IPS DF 6.9 (cell line): ENCODE measurements at places on chromosomes 5 and 9.

- DNase-seq, result peak; percentile 55
Measured at GRCh38 chr5:163534492-163535094, 29.2 kb downstream of the MAT2B start.

DNA sequence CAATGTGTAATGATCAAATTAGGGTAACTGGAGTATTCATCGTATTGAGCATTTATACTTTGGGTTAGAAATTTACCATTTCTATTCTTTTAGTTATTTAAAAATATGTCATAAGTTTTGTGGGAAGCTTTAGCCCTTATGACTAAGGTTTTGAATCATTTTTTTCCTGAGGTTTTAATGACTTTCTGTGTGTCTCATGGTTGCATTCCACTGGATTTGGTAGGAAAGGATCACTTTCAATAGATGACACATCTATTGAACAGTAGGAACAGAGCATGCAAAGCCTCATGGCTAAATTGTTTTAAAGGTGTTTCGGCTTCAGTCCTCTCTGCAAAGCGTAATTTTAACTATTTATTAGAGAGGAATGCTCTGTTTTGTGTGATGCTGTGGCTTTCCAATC lies 512.4 kb upstream of the CHD1 start:
- DNase-seq, result no peak

DNA sequence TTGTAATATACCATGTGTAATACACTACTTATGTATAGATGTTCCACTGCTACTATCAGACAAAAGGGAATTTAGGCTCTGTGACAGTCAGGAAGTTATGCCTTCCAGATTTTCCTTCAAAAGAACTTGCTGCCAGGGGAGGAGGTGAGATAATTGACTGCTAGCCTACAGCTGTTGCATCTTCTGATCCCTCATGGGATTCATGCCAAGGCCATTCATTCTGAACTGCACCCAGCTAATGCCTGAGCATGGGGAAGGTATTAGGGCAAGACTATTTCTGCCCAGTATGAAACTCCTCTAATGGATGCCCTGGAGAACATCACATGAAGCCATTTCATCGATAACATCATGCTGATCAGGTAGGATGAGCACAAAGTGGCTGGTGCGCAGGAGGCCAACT lies 746.5 kb upstream of the ZNF608 start:
- DNase-seq, result no peak

DNA sequence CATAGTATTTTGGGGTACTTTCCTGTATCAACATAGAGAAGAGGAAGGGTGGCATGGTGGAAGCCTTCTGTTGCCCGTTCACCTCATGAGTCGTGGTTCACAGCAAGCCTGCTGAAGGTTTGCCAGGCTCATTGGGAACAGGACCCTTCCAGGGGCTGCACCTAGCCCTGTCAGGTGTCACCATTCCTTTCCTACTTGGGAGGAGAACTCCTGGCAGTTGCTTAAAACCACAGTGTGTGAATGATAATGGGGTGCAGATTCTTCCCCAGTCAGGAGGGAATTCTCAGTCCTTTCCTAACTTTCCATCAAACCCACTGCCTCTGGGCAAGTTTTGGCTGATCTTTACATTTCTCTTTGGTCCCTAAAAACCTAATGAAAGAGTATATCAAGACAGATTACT lies 99.4 kb upstream of the CTNND2 start:
- DNase-seq, result no peak

DNA sequence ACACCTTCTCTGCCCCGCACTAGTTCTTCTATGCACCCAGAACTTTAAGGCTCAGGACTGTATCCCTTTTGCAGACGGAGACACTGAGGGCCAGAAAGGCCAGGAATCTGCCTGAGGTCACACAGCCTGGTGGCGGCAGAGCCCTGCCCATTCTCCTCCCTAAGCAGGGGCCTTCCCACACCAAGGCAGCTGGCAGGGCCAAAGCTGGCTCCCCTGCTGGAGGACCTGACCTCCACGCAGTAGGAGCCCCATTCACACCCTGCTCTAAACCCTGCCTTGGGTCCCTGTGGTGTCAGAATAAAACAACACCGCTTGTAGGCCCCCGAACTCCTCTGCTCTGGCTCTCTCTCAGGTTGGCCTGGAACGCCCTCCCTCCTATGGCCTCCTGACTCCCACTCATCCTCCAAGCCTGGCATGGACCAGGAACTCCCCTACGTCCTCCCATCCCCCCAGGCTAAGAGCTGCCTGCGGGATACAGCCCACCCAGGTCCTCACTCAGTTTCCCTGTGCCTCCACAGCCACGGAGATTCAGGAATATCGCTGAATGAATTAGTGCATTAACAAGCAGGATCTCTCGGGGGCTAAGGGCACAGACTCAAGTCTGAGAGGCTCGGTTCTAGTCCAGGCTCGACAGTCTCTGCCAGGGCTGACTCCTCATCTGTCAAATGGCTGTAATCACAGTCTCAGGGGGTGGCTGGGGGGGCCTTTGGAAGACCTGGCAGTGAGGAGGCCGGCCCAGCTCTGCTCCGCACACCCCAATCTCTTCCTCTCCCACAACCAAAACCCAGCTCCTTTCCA lies 2.8 kb downstream of the ST6GALNAC6 start:
- no peak for DNase-seq

DNA sequence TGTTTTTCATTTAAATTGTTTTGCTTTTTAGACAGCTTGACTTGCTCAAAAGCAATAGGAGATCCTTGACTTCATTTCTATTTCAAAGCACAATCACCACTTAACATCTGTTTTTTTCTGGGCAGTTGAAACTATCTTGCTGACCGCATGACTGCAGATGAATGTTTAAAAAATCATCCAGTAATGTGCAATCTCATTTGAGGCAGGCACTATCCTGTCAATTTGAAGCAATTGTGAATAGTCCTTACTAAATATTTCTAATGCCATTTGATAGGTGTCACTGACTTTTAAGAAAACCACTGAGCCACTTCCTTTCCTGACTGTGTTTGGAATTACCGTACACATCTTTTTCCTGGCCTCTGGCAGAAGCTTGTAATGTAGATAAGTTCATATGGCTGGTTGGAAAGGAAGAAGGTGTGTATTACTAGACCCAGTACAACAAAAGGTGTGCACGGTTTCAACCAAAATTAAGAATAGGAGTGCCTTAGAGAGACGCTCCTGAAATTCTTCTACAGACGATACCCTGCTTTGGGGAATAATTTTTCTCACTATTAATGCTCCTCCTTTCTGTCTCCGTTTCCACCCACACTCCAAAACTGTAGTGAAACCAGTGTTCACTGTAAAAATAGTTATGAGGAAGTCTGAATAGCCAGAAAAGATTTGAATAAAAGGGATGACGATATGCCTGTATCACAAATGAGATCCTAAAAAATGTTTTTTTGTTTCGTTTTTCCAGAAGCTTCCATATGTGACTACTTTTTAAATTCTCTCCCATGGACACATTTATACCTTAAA lies 136.7 kb upstream of the MOCS2 start:
- no peak for DNase-seq

DNA sequence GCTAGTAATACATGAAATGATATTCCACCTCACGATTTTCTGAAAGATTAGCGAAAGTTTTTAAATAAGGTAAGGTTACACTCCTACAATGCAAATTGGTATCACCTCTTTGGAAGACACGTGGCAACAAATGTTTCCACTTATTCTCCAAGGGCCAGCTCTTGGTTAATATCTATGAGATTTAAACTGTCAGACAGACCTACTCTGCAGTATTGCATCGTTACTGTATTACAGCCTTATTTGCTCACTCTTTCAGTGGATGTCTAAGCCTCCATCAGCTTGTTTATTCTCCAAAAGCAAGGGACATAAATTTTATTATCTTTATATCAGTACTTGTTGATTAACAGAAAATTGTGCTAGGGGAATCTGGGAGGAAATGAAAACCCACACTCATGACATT lies 135.7 kb downstream of the MLLT3 start:
- DNase-seq, result no peak

GRCh38 chr5:149072376-149072775 lies 9.5 kb upstream of the SH3TC2 start:
- DNase-seq, result no peak

- DNase-seq, result no peak
Measured at GRCh38 chr9:115587310-115587709, 469.4 kb upstream of the TNC start.

DNA sequence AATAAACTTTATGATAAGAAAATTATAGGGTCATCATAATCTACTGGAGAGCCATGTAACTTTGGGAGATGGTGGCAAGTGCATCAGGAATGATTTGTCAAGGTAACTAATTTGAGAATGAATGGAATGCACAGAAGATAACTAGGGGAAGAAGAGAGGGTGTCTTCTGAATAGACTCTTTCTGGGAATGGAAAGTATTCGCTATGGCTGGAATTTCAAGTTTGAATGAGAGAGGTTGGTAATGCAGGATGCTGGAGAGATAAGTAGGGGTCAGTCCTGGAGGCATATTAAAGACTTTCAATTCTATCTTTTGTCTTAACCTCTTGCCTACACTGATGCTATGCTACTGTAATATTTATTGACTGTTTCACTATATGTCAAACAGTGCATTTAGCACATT lies 714.2 kb downstream of the CETN3 start:
- no peak for DNase-seq

DNA sequence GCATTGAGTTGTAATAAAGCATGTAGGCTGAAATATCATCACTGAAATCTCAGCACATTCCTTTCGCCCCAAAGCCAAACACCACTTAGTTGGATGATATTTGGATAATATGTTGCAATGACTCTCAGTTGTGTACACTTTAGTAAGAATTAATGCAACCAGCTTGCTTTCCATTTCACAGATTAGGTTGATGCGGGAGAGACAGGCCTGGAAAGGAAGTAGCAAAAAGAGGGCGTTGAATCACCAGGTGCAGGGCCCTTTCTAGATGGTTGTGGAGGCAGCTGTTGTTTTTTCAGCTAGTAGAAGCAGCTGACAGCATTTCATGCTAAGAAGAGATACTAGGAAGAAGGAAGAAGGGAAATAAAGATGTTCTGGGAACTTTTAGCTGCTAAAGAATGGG lies 30.9 kb downstream of the DMRT3 start:
- no peak for DNase-seq

DNA sequence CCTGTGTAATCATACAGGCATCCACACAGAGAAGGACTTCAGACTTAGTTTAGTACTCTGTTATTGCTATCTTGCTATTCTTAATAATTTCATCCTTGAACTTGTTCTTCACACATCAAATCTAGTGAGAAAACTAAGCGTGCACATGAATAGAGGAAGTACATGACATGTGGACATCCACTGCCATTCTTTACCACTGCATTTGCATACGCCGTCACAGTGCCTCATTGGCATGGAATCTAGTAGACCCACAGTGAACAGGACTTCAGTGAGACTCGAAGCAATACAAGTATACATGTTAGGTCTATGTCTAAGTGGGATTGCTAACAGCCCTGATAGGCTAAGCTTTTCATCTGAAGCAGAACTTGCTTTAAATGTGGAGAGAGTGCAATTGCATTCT lies 592.1 kb downstream of the TLE4 start:
- DNase-seq, result no peak

- DNase-seq, result no peak
Measured at GRCh38 chr5:97846643-97847042, 663.6 kb upstream of the RIOK2 start.

DNA sequence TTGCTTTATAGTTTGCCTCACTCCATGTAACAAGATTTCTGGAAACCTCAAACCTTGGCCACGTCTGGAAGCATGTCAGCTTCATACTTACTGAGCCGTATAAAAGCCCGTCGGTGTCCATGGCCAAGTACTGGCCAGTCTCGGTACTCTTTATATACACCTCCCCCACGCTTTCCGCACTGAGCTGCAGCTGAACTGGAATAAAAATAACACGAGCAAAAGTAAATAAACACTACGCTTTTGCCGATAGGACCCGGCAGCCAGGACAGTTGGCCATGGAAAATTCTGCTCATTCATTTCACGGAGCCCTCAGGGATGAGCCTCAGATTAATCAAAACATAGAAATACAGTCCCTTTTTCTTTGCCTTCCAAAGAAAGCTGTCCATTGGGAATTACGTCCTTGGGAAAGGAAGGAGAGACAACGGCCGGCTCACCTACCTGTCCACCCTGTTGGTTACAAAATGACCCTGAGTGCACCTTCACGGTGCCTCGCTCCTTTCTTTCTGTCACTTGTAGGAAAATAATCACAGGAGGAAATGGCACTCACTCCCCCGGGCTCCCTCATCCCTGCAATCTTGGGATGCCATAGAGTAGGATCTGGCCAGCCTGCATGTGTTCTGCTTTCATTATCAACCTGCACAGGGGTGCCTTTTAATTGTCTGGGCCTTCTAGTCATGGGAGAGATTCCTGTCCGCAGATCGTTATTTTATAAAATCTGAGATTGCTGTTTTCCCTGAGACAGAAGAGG lies 85.1 kb downstream of the FGF1 start:
- DNase-seq, result no peak

- no peak for DNase-seq
Measured at GRCh38 chr9:31587146-31587545, 797.3 kb upstream of the ACO1 start.

DNA sequence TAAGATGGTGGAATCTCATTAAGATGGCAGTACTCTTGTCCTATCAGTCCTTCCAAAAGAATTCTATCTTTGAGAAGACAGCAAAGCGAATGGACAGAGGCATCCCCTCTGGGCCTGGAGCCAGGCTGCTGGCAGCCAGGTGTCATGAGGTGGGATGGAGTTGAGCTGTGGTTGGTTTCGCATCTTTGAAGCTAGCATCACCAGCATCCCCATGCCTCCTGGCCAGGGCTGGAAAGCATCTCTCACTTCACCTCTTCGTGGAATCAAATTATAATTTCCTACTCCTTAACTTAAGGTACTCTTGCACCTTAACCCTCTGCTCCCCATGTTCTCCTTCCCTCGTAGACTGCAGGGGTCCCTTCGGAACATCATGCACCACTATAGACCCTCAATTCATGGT lies 248.3 kb downstream of the GADD45G start:
- no peak for DNase-seq

DNA sequence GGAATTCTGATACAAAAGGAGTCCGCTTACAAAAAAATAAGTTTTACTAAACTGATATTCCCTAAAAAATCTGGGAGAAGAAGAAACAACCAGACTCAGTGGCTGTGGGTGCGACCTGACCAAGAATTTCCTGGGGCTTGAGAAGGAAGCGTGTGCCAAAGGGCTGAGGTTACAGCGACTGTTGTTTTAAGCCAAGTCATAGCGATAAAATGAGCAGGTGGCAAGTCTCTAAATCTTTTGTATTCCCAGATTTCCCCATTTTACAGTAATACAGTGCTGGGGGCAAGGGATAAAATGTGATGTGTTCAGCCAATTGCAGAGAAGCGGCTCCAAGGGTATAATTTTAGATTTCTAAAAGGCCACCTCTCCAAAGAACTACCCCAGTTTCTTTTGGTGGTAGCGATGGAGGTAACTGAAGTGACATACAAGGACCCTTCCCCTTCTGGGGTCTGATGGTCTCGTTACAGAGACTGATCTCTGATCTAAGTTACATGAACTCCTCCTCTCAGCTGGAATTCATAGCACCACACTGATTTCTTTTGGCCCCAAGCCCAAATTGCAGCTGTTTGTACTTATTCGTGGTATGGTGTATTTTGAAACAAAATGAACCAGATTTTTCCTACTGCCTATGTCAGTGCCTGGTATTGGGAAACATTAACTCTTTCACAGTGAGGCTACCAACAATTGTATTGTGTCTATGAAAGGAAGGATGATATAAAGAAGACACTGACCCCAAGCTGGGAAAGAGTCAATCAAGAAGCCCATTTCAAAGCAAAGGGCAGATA lies 41.6 kb downstream of the LPAR1 start:
- no peak for DNase-seq
